EL (cell line): ENCODE measurements at places on chromosomes 4 and X.

GRCh38 chr4:3529363-3529762 lies 2.9 kb downstream of the LRPAP1 start:
- DNase-seq: no peak

GRCh38 chr4:143023239-143023918 lies 161.3 kb upstream of the USP38 start:
- no peak for DNase-seq

GRCh38 chr4:73631565-73632226 lies 11.5 kb upstream of the RASSF6 start:
- no peak for DNase-seq

- DNase-seq: no peak
Measured at GRCh38 chrX:22974616-22975015, 25.1 kb upstream of the DDX53 start.

DNA sequence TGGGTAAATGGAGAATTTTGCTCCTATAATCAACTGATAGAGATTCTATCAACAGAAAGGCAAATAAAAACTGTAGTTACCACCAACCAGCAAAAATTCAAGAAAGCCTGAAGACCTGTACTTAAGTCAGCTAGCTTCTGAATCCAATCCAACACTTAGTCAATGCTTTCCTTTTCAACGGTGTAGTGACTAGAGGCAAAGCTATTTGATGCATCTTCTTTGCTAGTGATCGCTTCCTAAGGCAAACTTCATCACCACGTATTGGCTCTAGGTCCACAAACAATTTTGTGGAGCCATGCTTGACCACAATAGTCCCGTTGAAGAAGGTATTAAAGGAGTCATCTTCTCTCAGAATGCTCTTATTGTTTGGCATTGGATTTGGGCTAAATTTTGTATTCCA lies 25.0 kb upstream of the UBA6 start:
- peak; percentile 55 for DNase-seq

GRCh38 chr4:172868271-172868670 lies 300.3 kb upstream of the GALNT7 start:
- DNase-seq: no peak

DNA sequence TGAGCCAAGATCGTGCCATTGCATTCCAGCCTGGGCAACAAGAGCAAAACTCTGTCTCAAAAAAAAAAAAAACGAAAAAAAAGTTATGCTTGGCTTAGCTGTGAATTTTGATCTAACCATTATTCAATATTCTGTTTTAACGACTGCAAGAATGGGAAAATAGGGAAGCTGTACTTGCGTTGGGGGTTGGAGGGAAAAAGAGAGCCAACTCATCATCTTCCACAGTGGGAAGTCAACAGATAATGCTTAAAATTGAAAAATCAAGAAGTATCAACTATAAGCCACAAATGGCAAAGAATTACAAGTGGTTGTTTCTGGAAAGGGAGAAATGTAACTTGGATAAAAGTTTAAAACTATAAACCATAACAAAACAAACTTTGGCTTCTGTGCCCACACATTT lies 2.9 kb downstream of the TEC start:
- no peak for DNase-seq

DNA sequence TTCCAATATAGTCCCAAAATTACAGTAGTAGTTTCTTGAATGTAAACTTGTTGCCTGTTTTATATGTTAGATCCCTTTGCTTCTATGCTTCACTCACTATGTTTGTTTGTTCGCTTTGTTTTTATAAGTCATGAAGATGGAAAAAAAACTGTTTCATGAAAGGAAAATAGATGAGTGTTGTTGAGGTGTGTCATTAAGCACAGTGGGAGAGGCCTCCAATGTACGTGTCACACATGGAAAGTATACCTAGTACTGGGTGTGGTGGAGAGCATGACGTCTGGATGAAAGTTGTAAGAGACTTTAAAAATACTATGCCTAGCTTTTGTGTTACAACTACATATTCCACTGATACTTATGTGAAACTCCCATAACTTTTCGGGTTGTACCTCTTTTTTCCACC lies 28.4 kb downstream of the PLS3 start:
- DNase-seq: no peak

DNA sequence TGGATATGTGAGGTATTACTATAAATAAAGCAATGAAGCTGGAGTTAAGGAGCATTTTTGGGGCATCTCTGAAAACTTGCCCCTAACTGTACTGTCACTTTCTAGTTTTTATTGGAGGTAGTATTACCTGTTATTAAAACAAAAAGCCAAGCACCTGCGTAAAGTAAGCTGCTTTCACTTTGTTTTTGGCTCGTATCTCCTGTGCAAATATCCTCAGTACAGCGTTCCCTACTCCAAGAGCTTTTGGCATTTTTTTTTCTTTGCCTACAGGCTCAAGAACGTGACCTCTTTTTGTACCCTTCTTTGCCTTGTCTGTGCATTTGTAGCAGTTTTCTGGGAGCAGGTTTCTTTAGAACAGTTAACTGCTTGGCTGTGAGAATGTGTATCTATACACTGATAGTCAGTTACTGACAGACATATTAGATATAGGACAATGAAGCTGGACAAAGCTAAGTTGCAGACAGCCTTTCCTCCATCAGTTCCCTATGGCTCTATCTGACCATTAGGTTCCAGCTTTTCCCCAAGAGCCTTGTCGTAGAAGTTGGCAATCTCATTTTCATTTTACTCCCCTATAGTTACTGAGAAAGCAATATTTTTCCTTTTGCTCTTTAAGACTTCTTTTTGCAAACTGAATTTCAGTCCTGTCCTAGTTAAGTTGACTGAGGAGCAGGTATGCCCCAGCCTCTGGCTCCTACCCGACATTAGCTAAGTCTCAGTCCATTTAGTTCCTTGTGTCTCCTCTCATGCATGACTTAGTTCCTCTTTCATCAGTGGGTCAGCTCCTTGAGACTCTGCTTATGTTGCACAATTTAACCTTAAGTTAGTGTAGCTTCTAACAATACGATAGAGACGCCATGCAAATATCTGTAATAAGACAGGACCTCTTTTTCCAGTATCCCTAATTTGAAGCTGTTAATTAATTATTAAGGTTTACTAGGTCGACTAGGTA lies 71.5 kb upstream of the HPRT1 start:
- DNase-seq: no peak

DNA sequence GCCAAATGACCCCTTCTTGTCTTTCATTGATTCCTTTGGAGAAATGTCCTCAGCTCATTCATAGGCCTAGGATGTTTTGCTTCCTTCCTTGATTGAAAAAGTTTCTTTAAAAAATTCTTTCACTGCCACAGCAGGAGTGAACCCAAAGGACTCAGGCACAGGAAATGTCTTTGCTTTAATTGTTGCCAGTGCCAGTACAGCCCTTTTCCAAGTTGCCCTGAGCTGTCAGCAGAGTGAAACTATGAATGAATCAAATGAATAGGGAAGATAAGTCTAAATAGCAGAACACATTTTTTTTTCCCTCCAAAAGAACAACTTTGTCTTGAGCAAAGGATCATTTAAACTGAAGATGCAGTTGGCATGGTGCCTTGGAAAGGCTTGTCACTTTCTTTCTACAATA lies 63.8 kb upstream of the SLC4A4 start:
- DNase-seq: peak; percentile 17

DNA sequence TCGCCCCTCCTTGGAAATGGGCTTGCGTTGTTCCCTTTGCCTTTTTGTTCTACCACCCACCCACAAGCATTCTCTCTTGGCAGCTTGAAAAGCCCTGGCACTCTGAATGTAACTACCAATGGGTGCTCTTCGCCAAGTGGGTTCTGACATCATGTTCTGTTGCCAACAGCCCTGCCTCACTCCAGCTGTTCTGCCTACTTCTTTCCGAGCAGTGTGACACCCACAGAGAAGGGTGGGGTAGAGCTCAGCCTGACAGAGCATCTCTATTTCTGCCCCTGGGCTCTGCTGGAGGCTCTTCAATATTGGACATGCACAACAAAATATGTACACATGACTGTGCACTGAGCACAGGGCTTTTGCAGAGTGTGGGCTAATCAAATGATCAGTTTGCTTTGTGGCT lies 15.6 kb upstream of the EXOSC9 start:
- DNase-seq: peak; percentile 58

DNA sequence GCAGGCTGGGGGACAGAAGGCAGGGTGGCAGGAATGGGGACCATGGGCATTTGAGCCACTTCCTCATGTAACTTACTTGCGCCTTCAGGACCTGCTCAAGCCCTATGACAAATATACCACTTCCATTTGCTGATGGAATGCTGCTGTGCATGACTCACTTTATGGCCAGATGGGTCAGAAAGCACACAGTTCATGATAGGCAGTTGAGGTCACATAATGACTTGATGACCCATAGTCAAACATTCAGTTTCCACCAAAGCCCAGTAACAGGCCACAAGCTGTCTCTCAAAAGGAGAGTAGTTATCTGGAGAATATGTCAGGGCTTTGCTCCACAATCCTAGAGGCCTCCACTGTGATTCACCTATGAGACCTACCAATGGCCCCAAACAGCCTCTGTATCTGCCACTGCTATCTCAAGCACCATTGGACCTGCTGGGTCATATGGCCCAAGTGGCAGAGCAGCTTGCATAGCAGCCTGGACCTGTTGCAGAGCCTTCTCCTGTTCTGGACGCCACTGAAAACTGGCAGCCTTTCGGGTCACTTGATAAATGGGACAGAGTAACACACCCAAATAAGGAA lies 5.3 kb upstream of the PAPSS1 start:
- DNase-seq: peak; percentile 73

DNA sequence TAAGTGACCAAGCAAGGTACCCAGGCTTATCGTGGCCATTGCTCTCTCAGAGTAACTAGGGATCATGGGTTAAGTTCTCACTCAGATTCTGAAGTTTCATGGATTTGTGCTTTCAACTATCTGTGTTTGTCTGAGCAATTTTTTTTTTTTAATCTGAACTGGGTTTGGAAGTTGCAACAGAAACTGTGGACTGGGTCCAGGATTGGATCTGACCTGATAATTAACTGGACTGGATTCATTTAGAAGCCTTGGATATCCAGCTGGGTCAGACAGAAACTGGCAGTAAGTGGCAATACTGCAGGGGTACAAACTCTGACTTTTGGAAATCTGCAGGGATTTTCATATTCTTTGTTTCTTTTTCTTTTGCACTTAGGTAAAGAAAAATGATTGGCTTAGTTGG lies 38.7 kb upstream of the FGF2 start:
- DNase-seq: no peak

DNA sequence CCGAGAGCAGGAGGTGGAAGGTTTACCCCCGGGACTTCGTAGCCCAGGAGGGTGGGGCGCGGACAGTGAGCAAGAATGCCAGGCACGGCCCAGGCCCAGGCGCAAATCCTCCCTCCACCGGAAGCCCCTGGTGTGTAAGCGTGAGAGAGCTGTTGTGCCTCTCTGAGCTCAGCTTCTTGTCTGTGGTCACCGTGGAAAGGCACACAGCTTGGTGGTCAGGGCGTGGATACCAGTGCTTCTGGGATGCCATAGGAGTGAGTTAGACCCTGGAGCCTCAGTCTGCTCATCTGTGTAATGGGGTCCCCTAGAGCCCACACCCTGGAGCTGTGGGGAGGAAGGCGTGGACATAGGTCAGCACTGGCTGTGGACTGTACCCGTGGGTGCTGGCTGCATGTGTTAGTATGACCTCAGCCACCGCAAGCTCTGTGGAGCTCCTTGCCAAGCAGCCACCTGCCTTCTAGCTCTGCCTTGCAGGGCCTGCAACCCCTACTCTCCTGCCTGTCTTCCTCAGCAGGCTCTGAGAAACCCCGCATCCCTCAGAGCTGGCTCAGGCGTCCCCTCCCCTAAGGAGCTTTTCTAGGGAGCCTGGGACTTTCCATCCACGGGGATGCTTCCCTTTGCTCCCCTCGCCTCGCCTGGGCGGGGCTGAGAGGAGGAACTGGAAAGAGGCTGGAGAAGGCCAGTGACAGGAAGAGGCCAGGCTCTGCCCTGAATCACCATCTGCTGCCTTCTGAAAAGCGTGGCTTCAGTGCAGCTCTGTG lies 28.0 kb upstream of the AFAP1 start:
- DNase-seq: peak; percentile 35

DNA sequence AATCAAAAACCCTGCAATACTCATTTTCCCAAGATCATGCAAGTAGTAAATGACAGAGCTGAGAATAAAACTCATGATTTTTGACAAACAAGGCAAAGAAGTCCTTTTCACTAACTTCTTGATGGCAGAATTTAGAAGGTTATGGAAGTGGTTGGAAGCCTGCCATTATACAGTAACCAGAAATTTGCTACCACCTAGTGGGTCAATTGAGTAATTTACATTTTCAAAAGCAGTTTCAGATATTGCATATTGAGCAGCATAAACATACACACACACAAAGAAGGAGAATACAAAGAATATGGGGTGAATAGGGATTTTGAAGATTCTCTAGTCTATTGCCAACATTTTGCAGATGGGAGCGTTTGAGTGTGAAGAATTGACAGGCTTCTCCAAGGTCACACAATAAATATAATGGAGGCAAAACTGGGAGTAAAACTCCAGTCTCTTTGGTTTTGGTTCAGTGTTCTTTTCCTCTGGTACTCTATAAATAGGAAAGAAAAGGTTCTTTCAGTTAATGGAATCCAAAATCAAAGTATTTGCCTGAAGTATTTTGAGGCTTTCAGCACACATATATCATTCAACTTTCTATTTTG lies 70.2 kb downstream of the GC start:
- peak; percentile 53 for DNase-seq

DNA sequence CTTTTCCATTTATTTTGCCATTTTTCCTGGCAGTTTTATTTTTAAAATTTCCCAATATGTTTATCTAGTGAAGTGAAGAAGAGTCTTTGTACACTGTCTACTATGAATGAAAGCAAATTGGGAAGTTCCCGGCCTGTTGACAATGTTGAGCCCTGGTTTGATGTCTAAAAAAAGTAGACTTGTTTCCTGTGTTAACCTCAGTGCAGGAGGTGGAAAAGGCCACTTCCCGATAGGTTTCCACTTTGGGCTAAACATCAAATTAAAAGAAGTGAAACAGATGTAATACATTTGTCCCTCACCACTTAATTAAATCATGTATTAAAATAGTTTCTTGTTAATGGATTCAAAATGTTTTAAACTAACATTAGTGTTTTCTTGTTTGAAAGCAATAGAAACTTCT lies 30.0 kb downstream of the BBS12 start:
- DNase-seq: no peak

- no peak for DNase-seq
Measured at GRCh38 chr4:15953625-15954024, 9.3 kb downstream of the FGFBP2 start.

DNA sequence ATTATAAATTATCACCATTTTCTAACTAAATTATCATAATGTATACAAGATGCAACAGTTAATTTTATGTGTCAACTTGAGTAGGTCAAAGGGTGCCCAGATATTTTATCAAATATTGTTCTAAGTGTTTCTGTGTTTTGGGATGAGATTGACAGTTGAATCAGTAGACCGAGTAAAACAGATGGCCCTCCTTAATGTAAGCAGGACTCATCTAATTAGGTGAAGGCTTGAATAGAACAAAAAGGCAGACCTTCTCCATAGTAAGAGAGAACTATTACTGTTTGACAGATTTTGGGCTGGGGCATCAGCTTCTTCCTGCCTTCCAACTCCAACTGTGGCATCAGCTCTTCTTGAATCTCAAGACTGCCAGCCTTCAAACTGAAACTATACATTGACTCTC lies 185.8 kb downstream of the TRAM1L1 start:
- DNase-seq: no peak
